ENCODE measurements at places on chromosomes 12 and 14.

DNA sequence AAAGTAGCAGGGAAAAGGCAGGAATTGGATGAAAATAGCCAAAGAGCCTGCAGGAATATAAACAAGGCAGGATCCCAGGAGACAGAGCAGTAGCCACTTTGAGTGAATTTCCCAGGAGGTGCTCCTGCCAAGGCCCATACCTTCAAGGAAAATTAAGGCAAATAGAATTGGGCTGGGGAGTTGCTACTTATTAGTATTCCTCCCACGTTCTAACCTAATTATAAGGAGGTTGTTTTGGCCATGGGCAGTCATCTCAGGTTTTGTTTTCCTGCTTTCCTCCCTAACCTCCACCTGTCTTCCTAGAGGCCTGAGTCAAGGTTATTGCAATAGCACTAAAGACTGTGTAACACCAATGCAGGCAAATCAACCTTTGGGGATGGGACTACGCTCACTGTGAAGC is 73.1 kb downstream of the DAD1 start:
- no peak for DNase-seq

DNA sequence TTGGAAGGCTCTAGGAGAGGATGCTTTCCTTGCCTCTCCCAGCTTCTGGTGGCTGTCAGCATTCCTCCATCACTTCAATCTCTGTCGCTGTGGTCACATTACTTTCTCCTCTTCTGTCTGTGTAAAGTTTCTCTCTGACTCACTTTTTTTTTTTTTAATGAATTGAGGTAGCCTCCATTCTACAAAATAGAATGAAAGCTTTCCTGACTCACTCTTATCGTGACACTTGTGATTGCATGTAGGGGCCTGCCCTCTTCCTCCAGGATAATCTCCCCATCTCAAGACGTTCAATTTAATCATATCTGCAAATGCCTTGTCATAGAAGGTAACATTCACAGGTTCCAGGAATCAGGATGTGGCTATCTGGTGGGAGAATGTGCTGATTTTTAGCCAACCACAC is 153.5 kb upstream of the HMGA2 start:
- no peak for DNase-seq

DNA sequence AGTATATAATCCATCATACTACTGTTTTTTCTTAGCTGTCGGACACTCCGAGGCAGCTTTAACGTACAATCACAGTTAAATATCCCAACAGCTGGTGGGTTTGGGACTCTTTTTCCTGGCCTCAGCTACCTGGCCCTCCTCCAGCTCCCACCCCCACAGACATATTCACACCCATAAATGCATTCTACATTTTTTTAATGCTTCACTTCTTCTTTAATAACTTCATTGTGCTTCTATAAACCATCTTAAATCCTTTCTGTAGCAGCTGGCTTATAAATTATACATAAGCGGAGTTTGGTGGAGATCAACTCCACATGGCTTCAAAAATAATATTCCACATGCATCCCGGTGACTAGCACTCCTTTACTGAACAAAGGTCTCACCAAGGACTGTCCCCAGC is 33.3 kb downstream of the TDG start:
- no peak for DNase-seq

- peak; percentile 63 for DNase-seq
Observed at GRCh38 chr12:107318806-107319532, 225.6 kb upstream of the CRY1 start.

GRCh38 chr14:52741865-52742264 is 11.9 kb downstream of the STYX start:
- DNase-seq = no peak

GRCh38 chr14:88188745-88189416 is 134.2 kb downstream of the KCNK10 start:
- DNase-seq = no peak

GRCh38 chr12:117347588-117347987 is 13.8 kb downstream of the NOS1 start:
- no peak for DNase-seq

DNA sequence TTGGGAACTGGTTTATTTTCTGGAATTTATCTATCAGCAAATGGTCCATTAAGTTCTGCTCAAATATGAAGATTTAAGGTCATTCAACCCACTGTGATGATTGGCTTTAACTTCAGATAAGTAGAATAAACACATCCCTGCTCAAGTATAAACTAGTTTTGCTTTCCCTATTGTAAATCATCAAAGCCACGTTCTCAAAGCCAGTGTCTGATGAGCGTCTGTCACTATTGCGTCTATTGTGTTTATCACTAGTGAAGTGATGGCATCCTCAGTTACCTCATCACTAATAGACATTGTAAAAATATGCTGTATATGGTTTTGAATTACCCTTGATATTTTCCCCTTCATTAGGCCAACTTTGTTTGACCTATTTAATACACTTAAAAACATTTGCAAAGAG is 351.3 kb downstream of the BCAT1 start:
- no peak for DNase-seq

DNA sequence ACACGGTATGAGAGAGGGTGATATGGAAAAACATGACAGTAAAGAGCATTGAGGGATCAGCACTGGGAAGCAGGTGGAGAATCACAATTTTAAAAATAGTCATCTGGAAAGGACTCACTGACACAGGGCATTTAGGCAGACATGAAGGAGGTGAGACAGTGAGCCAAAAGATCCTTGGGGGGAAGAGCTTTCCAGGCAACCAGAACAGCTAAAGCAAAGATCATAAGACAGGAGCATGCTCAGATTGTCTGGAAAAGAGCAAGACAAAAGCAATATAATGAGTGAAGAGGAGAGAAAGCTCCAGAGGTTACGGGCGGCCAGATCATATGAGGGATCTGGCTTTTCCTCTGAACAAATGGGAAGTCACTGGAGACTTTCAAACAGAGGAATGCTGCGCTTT is 63.9 kb downstream of the DENND5B start:
- DNase-seq = no peak

DNA sequence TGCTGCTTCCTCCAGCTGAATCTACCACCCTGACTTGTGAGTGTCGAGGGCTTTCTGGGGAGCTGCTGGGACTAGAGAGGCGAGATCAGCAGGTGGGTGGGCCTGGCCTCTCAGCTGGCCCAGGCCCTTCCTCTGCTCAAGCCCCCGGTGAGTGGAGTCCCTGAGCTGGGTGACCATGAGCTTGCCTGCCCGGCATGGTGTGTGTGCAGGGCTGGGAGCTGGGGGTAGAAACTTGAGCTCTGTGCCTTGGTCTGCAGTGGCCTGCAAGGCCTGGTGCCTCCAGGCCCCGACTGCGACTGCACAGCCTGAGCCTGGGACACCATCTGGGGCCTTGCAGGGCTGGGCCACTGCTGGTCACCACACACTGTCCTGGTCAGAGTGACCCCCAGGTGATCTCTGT is 67.4 kb downstream of the KIF26A start:
- no peak for DNase-seq

DNA sequence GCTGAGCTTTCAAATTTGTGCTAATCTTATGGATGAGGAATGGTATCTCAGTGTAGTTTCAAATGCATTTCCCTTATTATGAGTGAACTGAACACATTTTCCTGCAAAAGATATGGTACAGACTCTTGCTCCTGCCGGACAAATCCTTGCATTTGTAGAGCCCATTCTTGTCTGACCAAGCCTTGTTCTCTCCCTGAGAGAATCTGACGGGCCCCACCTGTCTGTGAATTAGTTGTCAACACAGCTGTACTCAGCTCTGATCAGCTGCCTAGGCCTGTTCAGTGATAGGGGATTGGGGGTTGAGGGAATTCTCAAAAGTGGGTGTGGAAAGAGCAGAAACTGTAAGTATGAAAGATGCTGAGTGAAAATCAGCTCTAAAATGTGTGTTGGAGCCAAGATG is 42.8 kb upstream of the SCN8A start:
- no peak for DNase-seq

DNA sequence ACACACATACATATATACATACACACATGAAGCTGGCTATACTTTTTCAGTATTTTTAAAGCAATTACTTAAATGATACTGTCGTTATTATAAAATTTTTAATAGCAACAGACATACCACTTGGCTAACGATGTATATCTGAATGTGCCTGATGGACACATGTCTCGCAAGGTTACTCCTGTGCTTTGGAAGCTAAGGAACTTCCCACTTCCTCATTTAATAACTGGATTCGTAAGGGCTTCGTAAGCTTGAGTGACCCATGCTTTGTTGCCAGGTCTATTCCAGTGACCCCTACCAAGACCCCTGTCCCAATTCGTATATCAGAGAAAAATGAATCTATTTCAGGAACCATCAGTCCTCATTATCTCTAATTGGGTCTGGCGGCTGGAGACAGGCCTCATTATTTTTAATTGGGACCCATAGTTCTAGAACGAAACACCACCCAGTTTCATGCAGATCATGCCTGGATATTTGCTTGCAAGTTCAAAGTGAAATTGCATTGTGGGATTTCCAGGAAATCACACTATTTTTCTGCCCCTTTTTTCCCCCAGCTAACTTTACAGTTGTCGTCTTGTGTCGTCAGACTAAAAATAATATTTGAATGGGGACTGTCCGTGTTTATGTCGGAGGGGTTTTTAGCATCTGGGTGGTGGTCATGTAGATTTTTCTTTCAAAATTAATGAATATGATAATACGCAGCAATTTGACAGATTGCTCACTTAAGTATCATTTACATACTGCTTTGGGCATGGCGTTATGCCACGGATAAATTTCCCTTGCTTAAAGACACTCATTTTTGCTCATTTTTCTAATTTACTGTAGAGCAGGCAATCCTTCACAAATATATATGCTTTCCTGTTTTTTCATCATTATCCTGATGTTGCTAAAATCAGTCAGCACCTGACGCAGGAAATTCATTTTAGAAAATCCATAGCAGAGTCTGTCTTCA is 17.1 kb upstream of the MYO1H start:
- no peak for DNase-seq

- DNase-seq = no peak
Observed at GRCh38 chr12:45575823-45576475, 153.6 kb upstream of the ARID2 start.

GRCh38 chr14:96362071-96362964 is 823 bp downstream of the ATG2B start:
- DNase-seq = peak; percentile 61

GRCh38 chr12:105801351-105801750 is 337.4 kb downstream of the NUAK1 start:
- no peak for DNase-seq

GRCh38 chr12:48601013-48601756 is 31.3 kb upstream of the LALBA start:
- no peak for DNase-seq

- no peak for DNase-seq
Observed at GRCh38 chr12:7864601-7865150, 8.0 kb downstream of the SLC2A14 start.

DNA sequence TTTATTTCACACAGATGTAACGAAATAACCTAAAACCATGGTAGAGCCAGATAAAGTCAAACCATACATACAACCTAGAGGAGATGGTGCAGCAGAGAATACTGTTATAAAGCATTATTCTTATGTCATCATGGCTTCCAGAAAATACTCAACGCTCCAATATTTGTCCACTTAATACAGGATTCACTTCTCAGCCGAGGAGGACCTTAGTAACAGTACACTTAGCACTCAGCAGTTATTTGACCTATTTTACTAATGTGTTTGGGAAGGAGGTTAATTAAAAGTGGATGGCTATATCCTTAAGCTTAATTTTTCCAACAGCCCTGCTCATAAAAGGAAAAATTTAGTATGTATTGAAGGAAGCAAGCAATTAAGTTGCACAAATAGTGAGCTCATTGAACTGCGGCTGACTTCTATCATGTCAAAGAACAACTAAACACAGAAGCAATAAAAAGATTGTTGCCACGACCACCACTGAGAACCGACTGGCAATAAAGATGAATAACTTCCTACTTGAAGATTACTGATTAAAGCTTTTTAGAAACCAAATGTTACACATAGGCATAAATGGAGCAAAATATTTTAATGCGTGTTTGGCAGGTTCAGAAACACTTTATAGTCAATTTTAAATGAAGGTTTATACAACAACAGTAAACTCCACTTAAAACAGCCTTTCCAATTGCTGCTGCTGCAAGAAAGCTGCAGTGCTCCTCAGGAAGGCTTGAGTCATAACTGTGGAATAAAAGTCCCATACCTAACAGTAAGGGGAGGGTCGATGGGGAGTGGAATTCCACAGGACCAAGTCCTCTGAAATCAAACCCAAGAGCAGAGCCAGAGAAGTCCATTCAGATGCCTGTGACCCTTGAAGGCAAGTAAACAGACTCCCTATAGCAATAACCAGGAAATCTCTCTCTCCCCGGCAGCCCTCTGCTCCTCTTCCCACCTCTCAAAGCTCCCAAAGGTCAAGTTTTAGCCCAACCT is 218.9 kb upstream of the CDKN3 start:
- DNase-seq = no peak

GRCh38 chr14:104676694-104677511 is 12.5 kb upstream of the INF2 start:
- DNase-seq = peak; percentile 75

DNA sequence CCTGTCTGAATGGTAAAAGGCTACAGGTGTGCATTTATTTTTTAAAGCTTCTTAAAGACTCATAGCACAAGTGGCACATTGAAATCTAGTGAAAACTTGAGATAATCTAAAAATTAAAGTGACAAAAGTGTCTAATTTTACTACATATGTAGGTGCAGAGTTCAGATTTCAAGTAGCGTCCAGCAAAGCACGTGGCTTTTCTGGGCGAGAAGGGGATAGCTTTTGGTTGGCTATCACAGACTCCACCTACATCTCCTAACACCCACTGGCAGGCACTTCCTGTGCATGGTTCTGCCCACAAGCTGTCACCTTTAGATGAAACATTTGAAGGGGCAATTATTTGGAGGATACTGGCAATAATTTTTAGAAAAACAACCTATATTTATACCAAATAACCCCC is 1.9 kb upstream of the PITPNM2 start:
- DNase-seq = no peak

GRCh38 chr12:34390846-34391700 is 368.8 kb downstream of the ALG10 start:
- no peak for DNase-seq

- DNase-seq = peak; percentile 76
Observed at GRCh38 chr14:55129428-55130195, 560 bp downstream of the LGALS3 start.

DNA sequence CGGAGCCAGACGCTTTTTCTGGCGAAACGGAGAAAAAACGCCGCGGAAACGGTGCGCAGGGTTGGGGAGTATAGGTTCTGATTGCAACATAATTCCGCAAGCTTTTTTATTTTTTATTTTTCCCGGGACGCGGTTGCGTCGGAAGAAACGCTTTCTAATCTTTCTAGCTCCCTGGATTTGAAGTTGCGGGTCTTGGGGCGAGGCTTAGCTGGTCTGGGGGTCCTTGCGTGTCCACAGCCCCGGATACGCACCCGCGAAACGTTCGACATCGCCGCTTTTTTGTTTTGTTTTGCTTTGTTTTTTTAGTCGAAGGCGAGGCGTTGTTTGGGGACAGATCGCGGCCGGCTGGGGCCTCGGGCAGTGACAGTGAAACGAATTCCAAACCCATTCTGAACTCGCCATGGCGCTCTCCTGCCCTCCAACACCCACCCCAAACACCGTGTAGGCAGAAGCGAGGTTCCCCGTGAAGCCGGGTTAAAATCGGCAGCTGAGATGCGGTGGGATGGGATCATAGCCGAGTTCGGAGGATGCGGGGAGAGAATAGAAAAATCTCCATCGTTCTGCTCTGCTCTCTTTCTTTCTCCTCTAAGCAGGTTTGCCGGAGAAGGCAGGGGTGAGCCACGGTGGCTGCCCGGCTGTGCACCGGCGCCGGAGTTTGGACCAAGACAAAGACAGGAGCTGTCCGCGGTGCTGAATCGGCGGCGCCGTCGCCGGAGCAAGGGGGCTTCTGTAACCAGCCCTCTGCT is 8.1 kb upstream of the LHX5 start:
- peak; percentile 78 for DNase-seq

GRCh38 chr14:72605921-72606220 is 288.0 kb downstream of the DPF3 start:
- peak; percentile 15 for DNase-seq

Data from activated CD8-positive, alpha-beta memory T cell treated with anti-CD3 and anti-CD28 coated beads, Interleukin-2, amount 50 U/mL, for 48 hours (primary cell).